GM12891 (cell line): ENCODE measurements at places on chromosomes 4 and X.

- DNase-seq = no peak
These were observed 12.1 kb downstream of the PJA1 start for GRCh38 chrX:69153060-69153730.

GRCh38 chr4:26936284-26937065, 75.8 kb downstream of the STIM2 start:
- no peak for DNase-seq

- no peak for DNase-seq
These were observed 70.2 kb downstream of the CLDN22 start for GRCh38 chr4:183249854-183250253.

DNA sequence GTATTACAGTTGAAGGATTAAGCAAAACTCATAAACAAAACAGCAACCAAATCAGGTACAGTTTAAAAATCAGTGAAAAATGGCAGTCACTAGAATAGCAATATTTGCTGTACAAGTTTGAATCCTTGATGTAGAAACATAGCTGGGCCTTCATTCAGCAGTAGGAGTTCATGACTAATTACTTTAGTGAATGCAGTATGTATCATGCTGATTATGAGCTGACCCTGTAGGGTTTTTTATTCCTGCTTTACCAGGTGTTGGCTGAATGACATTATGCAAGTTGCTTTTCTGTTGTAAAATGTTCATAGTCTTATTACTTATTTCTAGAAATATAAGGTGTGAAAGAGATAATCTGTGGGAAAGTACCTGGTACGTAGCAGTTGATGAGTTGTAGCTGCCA, 179.6 kb downstream of the CCSER1 start:
- DNase-seq = no peak
